ENCODE measurements at places on chromosomes 1 and 21. TPM values are rescaled to one million over a fixed set of nuclear protein-coding genes. Genes with fewer than 3 reads are reported as not detected.

DNA sequence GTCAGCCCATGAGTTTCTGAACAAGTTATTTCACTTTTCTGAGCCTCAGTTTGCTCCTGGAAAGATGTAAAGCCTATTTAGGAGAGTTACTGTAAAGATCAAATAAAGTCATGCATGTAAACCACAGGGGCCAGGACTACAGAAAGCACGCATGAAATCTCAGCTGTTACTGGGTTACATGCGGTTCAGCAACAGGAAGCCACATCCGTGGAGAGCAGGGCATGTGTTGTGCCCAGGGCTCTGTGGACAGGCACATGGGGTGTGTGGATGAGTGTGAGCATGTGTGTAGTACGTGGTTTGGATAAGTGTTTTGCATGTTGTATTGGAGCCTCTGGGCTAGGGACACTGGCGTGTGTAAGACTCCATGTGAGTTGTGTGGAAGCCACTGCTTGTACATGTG, 2.2 kb upstream of the EPHA2 start:
- no peak for DNase-seq

DNA sequence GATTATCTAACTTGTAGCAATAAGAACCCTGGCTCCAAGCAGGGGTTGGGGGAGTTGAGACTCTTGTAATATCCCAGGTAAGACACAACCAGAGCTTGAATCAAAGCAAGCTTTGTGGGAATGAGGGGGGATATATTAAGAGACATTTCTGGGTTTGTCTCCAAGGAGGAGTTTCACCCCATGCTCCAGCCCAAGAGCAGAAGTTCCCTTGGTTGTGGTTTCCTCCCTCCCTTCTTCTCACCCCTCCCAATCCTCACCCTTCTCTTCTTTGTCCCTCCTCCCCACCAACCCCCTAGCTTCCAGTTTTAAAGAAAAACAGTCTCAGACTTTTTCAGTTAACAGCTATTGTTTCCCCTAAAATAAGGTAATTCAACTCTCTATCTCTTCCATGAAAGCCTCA, 11.9 kb downstream of the TRAF3IP3 start:
- no peak for DNase-seq

DNA sequence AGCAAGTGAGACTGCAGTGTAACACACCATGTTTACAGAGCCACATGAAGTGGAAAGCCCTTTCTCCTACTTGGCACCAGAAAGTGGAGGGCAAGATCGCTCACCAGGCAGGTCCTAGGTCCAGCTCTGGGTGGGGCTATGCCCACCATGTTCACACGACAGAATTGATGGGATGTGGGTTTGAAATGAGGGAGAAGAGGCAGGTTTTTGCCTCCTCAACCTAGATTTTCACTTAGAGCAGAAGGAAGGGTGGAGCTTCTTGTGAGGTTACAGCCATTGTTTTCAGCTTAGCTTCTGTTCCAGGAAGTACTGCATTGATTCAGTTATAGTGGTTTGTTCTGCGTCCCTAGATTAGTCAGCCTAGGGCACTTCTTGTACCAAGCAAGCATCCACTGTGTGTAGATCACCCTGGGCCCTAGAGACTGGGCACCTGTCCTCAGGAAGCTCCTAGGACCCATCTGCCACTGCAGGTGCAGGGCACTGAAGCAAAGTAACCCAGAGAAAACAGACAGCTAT, 2.3 kb downstream of the CD53 start:
- no peak for DNase-seq

DNA sequence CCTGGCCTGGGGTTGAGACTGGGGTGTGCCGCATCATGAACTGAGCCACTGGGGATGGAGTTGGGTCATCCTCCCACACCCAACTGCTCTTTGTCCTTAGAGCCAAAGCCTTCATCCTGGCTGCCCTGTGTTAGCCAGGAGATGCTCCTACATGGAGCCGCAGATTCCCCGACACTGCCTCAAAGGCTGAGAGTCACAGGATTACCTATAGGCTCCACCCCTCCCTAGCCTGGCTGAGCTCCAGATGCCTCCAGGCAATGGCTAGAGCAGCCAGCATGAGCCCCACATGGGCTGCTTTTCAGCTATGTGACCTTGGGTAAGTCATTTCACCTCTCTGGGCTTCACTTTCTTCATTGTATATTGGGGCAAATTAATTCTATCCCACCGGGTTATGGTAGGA, 119.9 kb upstream of the POU3F1 start:
- DNase-seq = no peak

DNA sequence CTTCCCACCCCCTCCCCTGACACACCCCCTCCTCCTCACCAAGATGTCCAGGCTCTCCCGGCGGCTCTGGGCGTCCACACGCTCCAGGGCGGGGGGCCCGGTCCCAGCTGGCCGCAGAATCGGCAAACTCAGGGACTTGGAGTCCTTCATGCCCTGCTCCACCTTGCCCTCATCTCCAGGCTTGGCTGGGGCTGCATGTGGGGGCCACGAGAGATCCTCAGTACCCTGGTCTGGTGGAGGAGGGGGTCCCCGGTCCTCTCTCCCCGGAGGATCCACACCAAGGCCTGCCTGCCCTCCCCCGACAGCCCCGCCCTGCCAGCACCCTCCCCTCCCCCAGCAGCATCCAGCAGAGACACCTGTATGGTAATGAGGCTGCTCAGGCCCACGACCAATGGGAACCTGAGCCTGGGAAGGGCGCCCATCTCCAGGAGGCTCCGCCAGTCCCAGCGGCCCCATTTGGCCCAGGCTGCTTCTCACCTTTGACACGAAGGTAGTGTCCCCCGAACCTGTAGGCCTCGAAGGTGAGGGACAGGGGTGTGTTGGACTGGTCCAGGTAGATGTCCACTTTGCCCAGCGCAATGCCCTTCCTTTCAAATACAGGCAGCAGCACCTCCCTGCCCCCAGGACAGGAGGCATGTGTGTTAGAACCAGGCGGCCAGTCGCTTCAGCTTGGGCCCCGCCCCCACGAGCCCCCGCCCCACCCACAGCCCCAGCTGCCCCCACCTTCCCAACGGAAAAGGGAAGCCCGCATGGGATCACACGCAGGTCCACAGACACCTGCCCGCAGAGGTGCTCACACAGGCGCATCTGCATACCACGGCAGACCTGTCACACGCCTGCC, 8.2 kb upstream of the TNFRSF25 start:
- no peak for DNase-seq

MTHFR gene
- polyA plus RNA-seq = 16.3 TPM

Data from fibroblast of lung (primary cell).